ENCODE measurements at places on chromosomes 1 and 21.

GRCh38 chr1:37325509-37326437 lies 148.6 kb upstream of the ZC3H12A start:
- no peak for DNase-seq

DNA sequence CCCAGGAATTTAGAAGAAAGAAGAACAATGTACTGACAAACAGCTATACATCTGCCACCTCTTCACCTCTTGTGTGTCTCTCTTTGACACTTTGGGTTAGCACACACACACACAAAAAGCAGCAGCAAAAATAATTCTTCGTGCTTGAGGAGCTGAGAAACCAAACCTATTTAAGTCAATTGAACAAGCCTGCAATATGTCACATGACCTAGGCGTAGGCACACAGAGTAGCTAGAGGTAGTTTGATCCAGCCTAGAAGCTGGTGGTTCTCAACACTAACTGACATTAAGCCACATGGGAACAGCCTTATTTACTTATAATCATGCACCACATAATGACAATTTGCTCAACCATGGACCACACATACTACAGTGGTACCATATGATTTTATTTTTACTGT lies 32.3 kb downstream of the RRAGC start:
- no peak for DNase-seq

DNA sequence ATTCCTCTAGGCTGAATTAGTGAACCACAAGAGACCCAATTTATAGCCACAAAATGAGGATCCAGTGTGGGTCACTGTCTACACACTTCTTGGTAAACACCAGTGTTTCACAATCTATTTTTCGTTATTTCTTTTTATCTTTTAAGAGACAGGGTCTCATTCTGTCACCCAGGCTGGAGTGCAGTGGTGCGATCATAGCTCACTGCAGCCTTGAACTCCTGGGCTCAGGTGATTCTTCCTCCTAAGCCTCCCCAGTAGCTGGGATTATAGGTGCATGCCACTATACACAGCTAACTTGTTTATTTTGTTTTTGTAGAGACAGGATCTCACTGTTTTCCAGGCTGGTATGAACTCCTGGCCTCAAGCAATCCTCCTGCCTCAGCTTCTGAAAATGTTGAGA lies 29.3 kb upstream of the SLC45A3 start:
- DNase-seq, result no peak

DNA sequence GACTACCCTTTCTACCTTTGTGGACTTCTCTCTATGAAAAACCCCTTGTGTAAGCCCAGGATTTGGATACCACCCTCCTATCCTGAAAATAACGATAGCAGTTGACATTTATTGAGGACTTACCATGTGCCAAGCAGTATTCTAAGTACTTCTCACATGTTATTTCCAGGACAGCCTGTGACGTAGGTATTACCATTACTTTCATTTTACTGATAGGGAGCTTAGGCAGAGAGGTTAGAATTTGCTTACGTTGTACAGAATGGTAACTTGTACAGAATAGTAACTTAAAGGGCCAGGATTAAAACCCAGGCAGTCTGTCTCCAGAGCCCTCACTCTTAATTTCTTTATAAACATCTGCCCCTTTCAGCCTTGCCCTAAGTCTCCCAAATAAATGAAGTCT lies 138.3 kb downstream of the NTMT2 start:
- no peak for DNase-seq

GRCh38 chr1:201562257-201562656 lies 23.3 kb downstream of the NAV1 start:
- DNase-seq, result no peak

DNA sequence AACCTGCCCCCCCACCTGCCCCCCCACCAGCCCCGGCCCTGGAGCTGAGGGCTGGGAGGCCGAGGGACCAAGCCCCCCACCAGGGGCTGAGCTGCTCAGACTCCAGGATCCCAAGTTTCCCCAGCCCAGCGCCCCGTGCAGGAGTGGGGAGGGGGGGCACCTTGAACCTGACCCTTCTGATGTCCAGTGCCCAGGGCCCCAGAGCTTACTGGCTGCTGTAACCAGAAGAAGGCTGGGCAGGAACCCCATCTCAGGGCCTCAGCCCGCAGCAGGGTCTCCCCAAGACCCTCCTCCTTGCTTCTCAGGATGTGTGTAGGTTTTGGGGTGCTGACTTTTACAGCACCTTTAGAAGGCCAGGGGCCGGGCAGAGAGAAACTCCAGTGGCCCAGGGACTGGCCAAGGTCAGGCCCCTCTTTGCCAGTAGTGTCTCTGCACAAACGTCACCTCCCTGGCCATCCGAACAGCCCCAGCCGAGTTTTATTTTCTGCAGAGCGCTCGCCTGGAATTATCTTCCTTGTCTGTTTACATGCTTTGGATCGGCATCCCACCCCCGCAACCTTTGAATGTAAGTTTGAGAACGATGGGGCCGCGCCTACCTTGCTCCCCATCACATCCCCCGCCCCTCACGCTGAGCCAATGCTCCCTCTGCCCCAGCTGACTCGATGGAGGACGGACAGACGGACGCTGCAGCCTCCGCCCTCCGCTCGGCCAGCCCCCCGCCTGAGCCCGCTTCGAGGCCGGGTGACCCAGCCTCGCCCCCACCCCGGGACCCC lies 70.1 kb upstream of the CASZ1 start:
- DNase-seq, result peak; percentile 14

DNA sequence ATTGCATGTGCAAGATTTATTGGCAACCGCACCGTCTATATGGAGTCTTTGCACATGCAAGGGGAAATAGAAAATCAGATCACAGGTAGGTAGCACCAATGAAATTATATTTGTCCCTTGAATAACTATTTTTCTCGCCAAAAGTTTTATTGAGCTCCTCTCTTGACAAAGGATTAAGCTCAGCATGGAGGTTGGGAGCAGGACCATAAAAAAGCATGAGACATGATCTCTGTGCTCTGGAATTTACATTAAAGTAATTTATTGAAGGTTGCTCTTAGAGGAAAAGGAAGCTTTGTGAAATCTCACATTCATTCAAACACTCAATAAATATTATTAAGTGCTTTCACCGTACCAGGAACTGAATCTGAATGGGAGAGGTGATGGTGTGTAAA lies 66.0 kb upstream of the UBE2U start:
- no peak for DNase-seq

DNA sequence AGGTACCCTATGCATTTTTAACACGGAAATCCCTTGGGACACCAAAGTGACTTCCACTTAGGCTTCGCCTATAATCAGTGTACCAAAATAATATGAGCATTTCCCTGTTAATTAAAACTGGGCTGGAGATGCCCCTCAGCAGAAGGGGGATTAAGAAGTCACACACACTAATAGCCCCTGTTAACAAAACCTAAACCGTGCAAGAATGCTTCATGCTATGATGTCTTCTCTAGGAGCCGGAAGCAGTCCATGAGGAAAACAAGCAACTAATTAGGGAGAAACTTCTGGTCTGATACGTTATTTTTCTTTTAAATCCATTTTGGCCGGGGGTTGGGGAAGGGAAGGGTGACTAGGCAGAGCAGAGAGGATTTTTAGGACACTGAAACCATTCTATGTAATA lies 123.4 kb downstream of the ESRRG start:
- no peak for DNase-seq

DNA sequence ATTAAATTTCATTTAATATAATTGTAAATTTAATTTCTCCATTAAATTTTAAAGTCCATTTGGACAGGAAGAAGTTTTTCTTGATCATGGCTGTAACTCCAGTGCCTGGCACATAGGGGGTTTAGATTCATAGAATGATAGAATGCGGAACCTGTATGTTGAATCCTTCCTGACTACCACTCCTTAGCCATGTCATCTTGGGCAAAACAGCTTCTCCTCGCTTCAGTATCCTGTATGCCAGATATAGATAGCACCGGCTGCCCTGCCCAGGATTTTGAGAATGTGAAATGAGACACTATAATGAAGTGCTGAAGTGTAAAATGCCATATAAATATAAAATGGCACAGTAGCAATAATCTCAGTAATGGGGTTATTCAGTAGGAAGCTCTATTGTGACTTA lies 6.4 kb downstream of the DYRK1A start:
- no peak for DNase-seq

GRCh38 chr1:53890522-53890941 lies 935 bp upstream of the YIPF1 start:
- no peak for DNase-seq

GRCh38 chr1:78420181-78420580 lies 70.6 kb upstream of the PTGFR start:
- DNase-seq, result no peak

GRCh38 chr1:54051933-54052430 lies 1.0 kb downstream of the TMEM59 start:
- DNase-seq, result no peak

DNA sequence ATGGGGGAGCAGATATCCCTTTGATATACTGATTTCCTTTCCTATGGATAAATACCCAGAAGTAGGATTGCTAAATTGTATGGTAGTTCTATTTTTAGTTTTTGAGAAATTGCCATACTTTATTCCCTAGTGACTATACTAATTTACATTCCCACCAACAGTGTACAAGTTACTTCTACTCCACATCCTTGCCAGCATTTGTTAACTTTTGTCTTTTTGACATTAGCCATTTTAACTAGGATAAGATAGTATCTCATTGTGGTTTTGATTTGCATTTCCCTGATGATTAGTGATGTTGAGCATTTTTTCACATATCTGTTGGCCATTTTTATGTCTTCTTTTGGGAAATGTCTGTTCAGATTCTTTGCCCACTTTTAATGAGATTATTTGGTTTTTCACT lies 620.6 kb upstream of the CAMK1G start:
- DNase-seq, result no peak

- DNase-seq, result no peak
Measured at GRCh38 chr1:179955287-179955680, 674 bp downstream of the CEP350 start.

DNA sequence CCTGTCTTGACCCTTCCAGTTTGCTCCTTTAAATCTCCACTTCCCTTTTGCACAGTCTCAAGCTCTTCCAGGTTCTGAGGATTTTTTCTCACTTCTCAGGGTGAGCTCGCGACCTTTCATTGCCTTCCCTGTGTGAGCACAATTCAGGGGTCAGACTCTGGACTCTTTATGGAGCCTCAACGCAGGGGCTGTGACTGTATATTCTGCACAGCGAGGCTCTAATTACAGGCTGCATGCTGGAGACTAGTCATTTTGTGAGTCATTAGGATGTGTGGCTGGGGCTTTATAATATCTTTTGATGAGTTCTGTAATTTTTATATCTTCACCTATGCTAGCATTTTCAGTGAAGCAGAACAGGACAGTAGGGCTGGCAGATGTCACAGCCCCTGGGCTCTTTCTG lies 270.7 kb downstream of the KAZN start:
- DNase-seq, result no peak

DNA sequence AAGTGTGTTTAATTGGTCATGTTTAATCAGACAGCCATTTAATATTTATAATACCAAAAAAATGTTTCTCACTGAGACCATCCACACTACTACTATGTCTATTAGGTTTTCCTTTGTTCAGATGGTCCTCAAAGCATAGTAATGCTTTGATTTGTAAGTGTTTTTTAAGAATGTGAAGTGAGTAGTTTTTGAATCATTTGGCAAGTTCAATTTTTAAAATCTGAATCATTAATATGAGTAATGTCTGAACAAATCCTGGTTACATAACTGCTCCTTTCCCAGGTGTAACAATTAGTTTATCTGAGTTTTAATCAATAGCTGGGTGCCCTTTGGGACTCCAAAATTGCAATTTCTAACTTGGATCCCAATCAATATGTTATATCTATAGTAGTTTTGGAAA lies 23.5 kb upstream of the RPL5 start:
- DNase-seq, result no peak

GRCh38 chr1:167173516-167174184 lies 47.0 kb upstream of the POU2F1 start:
- DNase-seq, result no peak

- no peak for DNase-seq
Measured at GRCh38 chr1:119372503-119373086, 4.0 kb downstream of the HAO2 start.

GRCh38 chr1:246425139-246425794 lies 81.8 kb downstream of the SMYD3 start:
- DNase-seq, result no peak

DNA sequence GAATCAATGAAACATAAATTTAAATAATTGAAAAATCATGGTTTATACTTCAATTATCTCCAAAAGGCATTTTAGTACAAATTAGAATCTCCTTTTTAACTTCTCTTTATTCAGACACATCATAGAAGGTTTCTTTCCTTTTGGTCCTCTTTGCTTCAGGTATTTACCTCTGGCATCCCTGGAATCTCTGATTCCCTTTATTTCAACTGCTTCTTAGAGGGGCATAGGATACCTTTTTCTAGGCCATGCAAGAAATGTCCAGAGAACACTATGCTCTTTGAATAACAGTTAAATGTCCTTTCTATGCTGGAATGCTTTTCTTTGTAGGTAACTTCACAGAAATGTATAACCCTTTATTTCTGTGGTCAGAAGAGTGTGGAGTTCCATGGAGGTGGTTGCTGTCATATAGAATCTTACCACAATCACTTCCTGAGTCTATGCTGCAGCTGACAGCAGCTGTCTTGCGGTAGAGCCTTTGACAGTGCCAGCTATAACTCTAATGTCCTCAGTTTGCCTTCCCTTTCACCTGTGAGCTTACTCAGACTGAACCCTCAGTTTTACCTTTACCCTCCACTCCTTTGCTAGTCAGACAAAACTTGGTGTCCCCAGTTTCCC lies 8.6 kb downstream of the LAMC2 start:
- DNase-seq, result no peak

DNA sequence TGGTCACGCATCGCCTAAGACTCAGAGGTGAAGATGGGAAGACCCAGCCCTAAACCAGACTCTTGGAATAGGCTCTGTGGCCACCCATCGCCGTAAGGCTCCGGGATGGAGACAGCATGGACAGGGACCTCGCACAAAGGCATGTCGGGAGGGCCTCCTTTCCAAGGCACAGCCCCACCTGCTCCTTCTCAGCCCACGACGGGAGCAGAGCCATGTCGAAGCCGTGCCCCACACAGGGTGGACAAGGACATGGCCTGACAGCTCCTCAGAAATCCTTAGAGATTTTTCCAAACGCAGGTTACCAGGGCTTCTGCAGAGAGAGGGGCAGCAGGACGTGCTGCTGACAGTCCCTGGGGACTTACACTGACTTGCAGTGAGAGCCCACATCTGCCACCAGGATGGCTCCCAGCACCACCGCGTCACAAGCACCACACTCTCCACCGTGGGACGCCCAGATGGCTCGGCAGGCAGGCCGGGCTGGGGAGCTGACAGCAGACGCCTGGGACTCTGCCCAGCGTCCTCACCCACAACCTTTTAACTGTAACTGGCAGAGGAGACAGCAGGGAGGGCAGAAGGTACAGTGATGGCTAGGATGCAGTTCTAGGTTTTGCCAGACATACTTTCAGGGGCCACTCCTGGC lies 12.0 kb downstream of the SSU72 start:
- no peak for DNase-seq

DNA sequence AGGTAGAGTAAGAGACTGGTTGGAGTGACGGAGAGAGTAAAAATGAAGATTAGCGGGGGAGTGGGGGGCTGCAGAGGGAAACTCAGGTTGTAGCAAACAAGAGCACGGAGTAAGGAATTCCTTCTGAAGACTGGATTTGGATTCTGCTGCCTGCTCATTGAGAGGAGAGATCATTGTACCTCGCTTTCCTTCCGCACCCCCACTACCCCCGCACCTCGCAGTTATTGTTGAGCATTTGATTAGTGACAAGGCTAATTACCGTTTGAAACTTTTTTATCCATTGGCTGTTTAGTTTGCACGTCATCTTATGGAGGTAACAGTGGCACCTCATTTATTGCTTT lies 463 bp downstream of the PRPF3 start:
- DNase-seq, result no peak
